Osteoblast (primary cell): ENCODE measurements at places on chromosomes 2 and 18.
A peak's percentile ranks its signal among the peaks of the same experiment; 100 is the strongest.

DNA sequence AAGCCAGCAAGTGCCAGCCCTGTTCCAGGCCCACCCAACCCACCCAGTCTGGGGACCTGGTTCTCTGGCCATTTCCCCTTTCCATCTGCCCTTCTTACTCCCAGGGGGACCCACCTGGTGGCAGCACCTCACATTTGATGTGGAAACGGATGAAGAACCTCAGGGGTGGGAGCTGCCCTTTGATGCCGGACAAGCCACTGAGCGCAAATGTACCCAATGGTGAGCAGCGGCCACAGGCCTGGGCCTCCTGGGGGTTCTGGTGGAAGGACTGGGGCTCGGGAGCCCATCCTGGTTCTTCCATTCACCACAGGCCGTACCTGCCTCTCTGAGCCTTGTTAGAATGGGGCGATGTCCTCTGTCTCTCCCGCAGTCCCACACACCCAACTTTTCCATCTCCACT, 84.7 kb downstream of the EPAS1 start:
- no peak for DNase-seq

GRCh38 chr18:371609-371982, 103.7 kb upstream of the THOC1 start:
- DNase-seq, result no peak

GRCh38 chr18:31798399-31798798, 37.7 kb upstream of the SLC25A52 start:
- no peak for DNase-seq

- no peak for DNase-seq
These were observed 14.8 kb downstream of the TWIST2 start for GRCh38 chr2:238862701-238863100.

- DNase-seq, result no peak
These were observed 11.1 kb downstream of the EVA1A start for GRCh38 chr2:75549401-75550253.

- no peak for DNase-seq
These were observed 31.9 kb downstream of the PRKRA start for GRCh38 chr2:178419123-178419522.

DNA sequence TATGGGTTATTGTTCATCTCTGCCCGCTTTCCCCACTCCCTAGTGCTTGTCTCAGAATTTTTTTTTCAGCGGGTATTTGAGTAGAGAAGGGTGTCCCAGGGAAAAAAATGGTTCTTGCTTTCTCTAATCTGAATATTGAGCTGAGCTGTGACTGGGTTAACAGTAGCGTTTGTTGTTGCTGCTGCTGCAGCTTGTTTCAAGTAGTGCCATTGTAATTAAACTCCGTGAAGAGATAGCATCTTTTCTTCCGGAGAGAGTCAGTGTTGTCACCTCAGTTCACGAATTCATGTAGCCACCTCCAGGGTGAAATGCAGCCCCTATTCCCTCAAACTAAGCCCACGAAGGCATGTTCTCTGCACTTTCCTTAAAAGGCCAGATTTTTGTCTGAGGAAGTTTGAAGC, 1.5 kb upstream of the AAK1 start:
- peak; percentile 50 for DNase-seq

- no peak for DNase-seq
These were observed 122.6 kb upstream of the CTDP1 start for GRCh38 chr18:79556829-79557585.

DNA sequence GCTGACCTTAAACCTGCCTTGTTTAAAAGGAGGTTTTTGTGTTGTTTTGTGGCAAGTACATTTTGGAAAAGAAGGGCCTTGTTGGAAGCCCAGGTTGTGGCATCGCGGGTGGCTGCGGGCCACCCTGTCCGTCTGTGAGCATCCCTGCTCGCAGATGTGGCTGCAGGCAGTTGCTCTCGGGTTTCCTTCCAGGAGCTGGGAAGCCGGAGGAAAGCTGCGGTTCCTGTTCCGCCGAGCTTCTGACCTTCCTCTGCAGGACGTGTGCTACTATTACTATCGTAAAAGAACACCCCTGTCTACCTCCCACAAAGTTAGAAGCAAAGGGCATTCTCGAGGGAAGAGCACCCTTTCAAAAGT, 766 bp downstream of the MFF start:
- DNase-seq, result peak; percentile 74

DNA sequence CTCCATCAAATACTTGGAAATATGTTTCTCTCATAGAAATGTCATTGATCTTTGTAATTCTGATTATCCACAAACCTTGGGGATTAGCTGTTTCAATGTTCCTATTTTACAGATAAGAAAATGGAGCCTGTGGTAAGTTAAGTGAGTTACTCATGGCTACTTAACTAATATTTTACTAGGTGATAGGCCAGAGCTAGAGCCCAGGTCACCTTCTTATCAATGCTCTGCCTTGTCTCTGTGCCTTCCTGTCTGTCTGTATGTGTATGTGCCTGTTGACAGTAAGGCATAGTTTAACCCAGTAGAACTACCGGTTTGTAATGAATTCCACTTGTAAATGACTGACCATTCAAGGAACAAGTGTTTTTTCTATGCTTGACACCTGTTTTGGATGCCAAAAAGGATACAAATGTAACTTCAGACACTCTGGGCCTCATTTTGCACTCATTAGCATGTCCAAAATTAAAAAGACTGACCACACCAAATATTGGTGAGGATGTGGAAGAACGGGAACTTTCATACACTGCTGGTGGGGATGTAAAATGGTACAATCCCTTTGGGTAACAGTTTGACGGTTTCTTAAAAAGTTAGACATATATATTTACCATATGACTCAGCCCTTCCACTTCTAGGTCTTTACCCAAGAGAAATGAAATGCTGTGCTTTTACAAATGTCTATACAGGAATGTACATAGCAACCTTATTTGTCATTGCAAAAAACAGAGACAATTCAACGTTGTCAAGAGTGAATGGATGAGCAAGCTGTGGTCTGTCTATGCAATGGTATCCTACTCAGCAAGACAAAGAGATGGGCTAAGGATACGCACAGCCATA, 19.6 kb upstream of the IL1A start:
- peak; percentile 90 for DNase-seq

DNA sequence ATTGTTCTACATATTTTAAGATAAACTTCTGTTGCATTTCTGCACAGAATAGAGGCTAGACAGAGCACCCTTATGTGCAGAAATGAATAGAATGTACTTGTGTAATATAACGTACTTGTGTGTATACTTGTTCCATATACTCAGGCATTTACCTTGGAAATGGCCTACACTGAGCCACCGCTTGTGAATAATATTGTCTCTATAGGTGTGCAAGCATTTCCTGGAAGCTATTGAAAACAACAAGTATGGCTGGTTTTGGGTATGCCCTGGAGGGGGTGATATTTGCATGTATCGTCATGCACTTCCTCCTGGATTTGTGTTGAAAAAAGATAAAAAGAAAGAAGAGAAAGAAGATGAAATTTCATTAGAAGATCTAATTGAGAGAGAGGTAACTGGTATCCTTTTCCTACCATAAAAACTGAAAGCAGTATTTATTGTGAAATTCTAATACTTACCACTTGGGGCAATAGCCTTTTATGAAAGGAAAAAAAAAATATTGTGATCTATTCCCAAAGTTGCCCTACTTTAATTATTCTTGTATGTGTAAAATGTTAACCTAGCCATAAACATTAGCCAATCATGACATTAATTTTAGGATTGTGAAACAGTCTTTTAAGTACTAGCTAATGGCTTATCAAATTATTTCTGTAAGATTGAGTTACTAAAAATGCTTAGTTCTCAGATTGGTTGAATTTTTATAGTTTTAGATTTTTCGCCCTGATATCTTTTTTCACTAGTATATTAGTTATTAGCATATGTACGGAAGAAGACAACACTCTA, 18.0 kb downstream of the ZC3H15 start:
- DNase-seq, result no peak

GRCh38 chr2:174124181-174124580, 124.2 kb downstream of the OLA1 start:
- DNase-seq, result no peak

GRCh38 chr2:200765139-200765951, 46.4 kb upstream of the BZW1 start:
- peak; percentile 66 for DNase-seq

- no peak for DNase-seq
These were observed 86.6 kb upstream of the CAVIN2 start for GRCh38 chr2:191933307-191934105.

GRCh38 chr2:68653034-68653433, 9.7 kb downstream of the PROKR1 start:
- peak; percentile 71 for DNase-seq

GRCh38 chr2:220744861-220745260, 827.2 kb downstream of the EPHA4 start:
- DNase-seq, result no peak

- no peak for DNase-seq
These were observed 2.7 kb downstream of the TMEM163 start for GRCh38 chr2:134715932-134716643.

DNA sequence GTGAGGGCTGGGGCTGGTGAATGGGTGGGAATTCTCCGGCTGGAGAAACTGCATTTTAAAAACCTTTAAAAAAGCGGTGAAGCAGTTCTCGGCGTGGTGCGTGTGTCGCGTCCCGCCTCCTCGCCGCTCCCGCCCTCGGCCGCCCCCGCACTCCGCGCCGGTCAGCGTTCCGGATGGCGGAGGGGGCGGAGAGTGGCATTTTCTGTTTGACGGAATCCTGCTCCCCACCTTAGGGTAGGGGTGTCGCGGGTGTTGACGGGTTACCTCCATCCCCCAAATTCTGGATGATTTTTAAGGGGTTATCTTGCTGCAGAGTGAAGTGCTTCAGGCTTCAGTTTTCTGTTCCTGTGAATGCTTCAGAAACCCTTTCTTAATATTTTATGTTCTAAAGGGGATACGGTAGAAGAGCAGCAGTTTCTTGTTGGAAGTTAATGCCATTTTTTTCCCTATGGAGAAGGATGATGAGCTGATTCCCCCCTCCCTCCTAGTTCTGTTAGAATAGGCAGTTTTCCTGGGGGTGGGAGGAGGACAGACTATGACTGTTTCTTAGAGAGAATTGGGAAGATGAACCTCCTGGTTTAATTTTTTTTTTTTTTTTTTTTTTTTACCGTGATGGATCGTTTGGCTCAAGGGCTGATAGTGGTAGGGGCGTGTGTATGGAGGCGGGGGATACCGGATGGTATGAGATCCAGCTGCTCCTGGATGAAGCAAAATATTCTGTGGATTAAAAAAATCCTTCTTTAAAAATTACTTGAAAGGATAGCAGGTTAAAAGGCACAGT, 756 bp downstream of the ABI2 start:
- DNase-seq, result peak; percentile 87

GRCh38 chr2:64422466-64422865, 31.5 kb upstream of the LGALSL start:
- DNase-seq, result no peak

GRCh38 chr18:36389811-36390581, 92.5 kb downstream of the FHOD3 start:
- DNase-seq, result no peak

- no peak for DNase-seq
These were observed 108.5 kb downstream of the WDSUB1 start for GRCh38 chr2:159177957-159178356.

DNA sequence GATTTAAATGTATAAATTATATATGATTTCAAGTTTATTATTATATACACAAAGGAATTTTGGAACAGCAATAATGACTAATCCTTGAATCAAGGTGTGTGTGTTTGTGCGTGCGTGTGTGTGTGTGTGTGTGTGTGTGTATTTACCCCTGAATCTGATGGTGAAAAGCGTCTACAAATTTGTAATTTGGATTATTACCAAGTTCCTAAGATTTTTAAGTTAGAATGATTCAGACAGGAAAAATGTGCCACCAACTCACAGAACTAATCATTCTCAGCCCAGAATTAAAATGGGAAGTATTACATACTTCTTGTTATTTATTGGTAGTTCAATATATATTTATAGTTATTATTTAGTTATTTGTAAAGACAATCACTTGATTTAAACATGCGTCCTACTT, 12.3 kb downstream of the CALCRL start:
- no peak for DNase-seq

- no peak for DNase-seq
These were observed 24.7 kb upstream of the ANKRD62 start for GRCh38 chr18:12068950-12069320.

DNA sequence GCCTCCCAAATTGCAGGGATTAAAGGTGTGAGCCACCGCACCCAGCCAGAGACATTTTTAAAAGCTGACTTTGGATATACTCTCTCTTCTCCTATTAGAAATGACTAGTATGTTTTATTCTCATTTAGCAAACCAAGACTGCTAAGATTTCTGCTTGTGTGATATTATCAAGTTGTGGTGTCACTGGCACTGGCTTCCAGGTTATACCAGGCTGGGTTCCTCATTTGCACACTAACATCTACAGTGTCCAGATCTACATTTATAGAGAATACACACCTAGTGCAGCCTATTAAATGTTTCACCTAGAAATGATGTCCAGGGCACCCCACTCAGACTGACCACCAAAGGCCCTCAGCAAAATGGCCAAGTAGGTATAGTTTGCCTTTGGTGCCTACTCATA, 265.3 kb upstream of the STON1 start:
- DNase-seq, result no peak

DNA sequence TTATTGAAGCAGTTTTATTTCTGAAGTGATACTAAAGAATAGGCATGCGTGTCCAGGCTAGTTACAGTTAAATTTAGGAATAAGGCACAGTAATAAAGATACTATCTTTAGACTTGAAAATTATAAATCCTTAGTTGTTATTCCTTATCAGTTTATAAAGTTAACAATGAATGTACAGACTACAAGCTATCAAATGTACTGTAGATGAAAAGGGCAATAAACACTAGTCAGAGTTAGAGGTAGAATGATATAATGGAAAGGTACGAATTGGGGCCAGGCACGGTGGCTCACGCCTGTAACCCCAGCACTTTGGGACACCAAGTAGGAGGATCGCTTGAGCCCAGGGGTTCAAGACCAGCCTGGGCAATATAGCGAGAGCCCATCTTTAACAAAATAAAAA, 3.9 kb downstream of the RBKS start:
- DNase-seq, result peak; percentile 27

GRCh38 chr18:61199171-61199848, 133.9 kb upstream of the CDH20 start:
- no peak for DNase-seq

- peak; percentile 69 for DNase-seq
These were observed 9.7 kb upstream of the PXDN start for GRCh38 chr2:1754046-1754445.

DNA sequence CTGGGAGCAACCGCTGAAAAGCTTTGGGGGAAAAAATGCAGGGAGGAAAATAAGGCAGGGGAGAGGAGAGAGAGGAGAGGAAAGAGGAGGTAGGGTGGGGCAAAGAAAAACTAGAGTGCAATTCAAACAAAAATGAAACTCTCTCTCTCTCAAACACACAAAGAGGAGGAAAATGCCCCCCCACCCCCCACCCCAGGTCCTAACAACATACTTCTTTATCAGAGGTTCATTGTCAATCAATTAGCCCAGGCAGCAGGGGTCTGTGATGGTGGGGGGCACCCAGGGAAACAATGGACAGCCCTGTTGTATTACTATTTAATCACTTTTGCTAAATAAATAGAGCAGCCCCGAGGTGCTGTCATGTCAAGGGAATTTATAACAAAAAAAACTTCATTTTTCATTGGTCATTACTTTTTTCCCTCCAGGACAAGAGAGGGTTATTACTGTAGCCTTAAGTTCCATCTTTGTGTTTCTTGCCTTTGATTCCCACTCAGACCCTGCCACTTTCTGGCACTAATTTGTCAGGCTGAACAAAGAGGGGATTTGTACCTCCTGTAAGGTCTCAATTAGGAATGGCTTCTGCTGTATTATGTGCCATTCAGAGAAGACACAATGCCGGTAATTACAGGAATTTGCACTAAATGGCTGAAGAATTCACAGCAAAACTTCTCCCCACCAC, 55.0 kb downstream of the PLEKHM3 start:
- no peak for DNase-seq
